ENCODE measurements at places on chromosomes 6 and 20.

- DNase-seq, result no peak
Measured at GRCh38 chr6:37109714-37110499, 60.0 kb upstream of the PIM1 start.

DNA sequence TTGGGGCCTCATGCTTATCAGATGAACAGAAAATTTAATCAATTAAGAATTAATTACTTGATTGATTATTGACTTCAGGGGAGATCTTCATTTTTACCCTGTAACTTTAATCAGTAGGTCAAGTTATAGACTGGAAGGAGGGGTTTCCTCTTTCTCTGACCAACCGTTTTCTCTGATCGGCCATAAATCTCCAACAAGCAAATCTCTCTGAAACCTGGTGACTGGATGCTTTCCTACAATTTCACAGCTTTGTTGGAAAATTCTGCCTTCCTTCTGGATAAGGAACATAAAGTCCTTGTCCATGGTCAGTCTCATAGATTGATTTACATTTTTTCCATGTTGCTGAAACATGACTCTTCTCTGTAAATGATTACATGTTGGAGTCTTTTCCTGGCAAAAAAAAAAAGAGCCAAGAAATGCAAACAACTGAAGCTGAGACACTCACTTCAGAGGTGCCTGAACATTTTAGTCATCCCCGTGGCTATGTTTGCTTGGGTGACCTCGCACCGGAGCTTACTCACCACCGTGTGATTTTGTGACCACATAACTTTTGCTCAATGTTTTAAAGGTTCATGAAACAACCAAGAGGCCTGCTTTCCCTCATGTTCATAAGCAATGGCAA, 31.0 kb downstream of the IRF4 start:
- DNase-seq, result no peak

DNA sequence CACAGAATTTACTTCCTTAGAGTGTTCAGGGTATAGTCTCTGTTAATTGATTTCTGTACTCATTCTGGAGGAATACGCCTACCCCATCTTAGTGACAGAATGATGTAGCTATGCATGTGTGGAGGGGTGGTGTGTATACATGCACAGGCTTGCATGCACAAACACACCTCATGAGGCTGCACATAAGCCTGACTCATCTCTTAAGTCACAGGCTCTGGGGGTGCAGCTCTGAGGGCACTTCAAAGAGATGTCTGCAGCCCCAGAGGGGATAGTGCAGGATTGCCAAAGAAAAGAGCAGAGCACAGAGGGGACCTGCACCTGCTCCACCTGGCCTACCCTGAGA, 24.6 kb downstream of the TBX18 start:
- no peak for DNase-seq

- DNase-seq, result no peak
Measured at GRCh38 chr20:44028868-44029847, 114.5 kb downstream of the TOX2 start.

GRCh38 chr6:138307352-138307751, 70.4 kb upstream of the SMIM28 start:
- DNase-seq, result no peak

DNA sequence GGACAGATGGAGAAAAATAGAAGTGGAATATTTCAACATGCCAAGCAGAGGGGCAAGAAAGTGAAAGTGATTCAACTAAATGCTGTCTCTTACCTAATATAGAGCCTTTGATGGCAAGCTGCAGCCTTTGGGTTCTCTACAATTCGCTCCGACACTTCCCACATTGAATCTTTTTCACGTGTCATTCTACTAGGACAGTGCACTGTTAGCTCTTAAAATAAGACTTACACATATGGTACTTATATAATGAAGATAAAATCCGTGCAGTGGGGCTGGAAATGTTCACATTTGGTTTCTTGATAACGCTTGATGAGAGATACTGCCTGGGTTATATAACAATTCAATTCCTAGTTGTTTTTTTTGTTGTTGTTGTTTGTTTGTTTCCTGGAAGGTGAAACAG, 502.4 kb downstream of the LMBRD1 start:
- no peak for DNase-seq

- DNase-seq, result no peak
Measured at GRCh38 chr6:137724495-137725211, 142.4 kb upstream of the TNFAIP3 start.

DNA sequence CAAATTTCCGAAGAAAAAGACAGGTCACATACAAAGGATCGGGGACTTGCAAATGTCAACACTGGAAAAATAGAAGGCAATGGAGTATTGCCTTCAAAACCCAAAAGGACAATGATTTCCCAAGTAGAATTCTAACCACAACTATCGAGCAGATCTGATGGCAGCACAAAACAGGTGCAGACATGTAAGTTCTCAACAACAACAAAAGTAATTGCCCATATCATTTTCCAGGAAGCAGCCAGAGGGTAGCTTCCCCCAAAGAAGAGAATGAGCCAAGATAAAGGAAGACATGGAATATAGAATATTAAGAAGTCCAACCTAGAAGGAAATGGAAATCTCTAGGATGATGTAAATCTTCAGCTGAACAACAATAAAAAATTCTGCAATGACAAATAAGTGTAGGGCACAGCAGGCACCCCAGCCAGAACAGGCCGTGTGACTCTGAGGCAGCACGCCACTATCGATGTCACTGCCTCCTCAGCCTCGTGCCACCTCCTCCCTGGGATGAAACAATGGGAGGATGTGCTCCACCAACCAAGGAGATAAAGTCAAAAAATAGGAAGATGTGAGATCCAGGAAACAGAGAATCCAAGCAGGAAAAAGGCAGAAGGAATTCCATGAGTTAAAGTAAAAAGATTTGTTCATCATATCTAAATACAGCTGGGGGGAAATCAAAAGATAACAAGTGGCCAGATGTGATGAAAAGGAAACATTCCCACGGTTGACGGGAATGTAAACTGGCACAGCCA, 34.1 kb downstream of the SERPINB1 start:
- no peak for DNase-seq

DNA sequence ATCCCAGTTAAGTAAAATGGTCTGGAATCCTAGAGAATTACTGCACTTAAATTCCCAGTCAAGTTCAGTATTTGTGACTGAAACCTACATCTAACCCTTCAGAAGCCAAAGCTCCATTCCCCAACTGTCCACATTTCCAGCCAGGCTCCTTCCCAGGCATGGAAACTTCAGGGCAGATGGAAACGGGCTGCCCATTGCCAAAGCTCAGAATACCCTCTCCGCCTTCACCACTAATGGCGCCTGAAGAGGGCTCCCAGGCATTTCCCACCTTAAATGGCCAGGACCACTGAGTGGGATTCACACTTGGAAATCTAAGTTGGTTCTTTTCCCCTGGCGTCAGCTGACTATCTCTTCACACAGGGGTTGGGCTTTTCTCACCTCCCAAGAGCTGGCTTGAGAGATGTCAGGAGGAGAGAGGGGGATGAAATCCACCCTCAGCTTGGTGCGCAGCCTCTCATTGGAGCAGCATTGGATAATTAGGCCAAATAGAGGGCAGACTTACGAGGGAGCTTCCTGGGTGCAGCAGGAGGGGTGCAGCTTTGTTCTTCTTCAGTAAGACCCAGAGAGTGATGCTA, 82.9 kb downstream of the ANKRD60 start:
- DNase-seq, result no peak

- DNase-seq, result no peak
Measured at GRCh38 chr6:3446184-3446583, 10.7 kb downstream of the SLC22A23 start.

Data from stimulated activated CD8-positive, alpha-beta memory T cell treated with anti-CD3 and anti-CD28 coated beads, Interleukin-4, amount 100 ng/mL, for 1 hour (primary cell).